Suprapubic skin (tissue), 4 donors: ENCODE measurements at places on chromosomes 5 and 9. TPM values are rescaled to one million over a fixed set of nuclear protein-coding genes. Genes with fewer than 3 reads are reported as not detected.

DNA sequence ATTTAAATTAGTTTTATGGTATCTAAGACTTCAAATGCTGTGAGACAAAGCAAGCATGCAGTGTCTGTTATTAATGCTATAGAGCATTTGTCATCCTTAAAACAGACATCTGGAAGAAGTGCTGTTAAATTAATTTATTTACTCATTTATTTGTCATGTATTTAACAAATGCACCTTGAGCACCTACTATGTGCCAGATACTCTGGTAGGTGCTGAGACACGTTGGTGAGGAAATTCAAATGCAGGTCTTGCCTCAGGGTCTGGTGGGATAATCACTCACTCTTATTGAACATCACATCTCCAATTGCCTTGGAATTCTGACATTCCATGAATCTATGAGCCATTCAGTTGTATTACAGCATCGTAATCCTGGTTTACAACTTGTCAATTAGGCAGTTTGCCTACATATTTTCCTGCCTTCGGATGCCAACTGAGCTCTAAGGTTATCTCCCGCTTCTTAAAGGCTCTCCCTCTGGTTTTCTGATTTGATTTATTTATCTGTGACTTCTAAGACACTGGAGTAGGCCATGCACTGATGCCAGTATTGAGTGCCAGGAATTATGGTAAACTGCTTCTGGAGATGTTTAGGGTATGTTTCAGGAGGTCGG lies 56.0 kb upstream of the RPS23 start:
- DNase-seq = no peak

The CDC25C gene
- total RNA-seq = 1.5 TPM

- DNase-seq = no peak
These were observed 24.4 kb downstream of the RNF145 start for GRCh38 chr5:159184858-159185381.

GRCh38 chr5:72244862-72245371 lies 75.1 kb downstream of the MRPS27 start:
- no peak for DNase-seq

The ASPN gene
- 7.0 TPM for total RNA-seq

GRCh38 chr9:68969538-68969937 lies 44.4 kb downstream of the PRKACG start:
- no peak for DNase-seq

The ADAMTS19 gene
- total RNA-seq = not detected

GRCh38 chr9:36187414-36187813 lies 3.3 kb upstream of the CLTA start:
- no peak for DNase-seq

The TMED7 gene
- 71.7 TPM for total RNA-seq

DNA sequence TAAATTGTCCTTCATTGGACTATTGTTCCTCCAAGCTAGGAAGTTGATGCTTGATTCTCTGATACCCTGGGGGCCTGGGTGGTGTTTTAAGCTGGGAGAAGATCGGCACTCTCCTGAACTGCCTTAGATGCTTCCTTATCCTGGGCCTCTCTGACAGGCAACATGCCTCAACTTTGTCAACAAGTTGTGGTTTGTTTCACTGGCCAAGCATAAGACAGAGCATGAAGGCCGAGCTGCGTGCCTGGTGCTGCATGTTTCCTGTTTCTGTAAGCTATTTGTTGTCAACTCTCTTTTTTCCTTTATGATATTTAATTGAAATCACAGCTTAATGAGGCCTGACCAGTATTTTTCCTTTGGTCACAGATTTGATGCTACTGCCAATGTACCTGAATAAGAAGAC lies 187.6 kb upstream of the TNC start:
- no peak for DNase-seq

DNA sequence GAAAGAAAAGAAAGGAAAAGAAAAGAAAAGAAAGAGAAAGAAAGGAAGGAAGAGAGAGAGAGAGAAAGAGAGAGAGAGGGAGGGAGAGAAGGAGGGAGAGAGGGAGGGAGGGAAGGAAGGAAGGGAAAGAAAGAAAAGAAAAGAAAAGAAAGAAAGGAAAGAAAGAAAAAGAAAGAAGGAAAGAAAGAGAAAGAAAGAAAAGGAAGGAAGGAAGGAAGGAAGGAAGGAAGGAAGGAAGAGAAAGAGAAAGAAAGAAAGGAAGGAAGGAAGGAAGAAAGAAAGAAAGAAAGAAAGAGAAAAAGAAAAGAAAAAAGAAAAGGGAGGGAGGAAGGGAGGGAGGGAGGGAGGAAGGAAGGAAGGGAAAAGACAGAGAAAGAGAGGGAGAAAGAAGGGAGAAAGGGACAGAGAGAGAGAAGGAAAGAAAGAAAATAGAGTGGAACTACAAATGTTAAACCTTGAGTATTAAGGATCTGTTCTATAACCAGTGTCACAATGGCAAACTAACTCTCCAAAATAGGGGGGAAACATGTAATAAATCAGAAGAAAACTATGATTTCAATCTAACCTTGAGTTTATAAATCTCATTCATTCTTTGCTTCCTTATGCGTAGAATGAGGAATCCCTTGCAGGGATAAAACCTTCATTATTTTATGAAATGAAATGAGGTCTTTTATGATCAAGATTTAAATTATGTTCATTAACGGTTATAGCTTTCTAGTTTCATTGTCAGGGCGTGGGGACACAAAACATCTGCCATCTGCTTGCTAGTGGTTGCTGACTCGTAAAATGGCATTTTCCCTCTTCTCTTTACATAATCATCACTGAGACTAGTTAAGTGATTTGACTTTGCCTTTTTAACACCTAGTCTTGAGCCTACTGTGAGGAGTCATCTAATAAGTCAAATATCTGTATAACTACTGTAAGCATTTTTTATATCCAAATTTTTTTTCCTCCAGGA lies 40.7 kb upstream of the RAD23B start:
- DNase-seq = no peak

The MCCC2 gene
- total RNA-seq = 38.3 TPM

GRCh38 chr5:9473624-9474023 lies 72.3 kb downstream of the SEMA5A start:
- no peak for DNase-seq

The SPATA31A3 gene
- not detected for total RNA-seq

GRCh38 chr9:35658137-35658967 lies at the start of gene CCDC107:
TSS of gene CCDC107 (plus strand) at chr9:35658292. CDS start at chr9:35658380, 88 bp downstream.
- peak; percentile 91 for DNase-seq

DNA sequence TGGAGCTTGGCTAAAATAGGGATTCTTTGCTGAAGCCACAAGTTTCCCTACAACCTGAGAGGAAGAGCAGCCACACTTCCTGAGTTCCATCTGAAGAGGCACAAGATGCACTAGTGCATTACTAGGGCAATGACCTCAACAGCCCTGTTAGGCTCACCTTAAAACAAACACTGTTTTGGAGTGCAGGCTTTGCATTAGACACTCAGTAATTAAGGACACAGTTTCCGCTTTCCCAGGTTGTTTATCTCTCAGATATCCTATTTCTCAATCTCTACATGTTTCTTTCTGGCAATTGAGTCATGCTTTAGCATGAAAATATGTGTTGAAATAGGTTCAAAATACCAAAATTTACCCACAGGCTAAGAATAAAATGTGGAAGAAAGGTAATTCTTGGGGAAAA lies 34.2 kb downstream of the EMB start:
- DNase-seq = no peak

DNA sequence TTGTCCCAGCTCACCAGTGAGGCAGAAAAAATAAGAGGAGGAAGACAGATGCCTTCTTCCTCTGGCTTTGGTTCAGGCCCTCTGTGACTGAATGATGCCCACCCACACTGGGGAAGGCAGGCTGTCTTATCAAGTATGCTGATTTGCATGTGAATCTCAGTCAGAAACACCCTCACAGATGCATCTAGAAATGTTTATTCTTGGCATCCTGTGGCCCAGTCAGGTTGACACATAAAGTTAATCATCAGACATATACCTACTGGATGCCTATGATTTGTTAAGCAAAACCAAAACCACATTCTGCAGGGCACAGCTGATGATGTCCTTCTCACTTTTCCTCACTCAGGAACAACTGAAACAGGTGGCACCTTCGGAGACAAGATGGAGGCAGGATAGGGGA lies 243.4 kb upstream of the KCNN2 start:
- no peak for DNase-seq

DNA sequence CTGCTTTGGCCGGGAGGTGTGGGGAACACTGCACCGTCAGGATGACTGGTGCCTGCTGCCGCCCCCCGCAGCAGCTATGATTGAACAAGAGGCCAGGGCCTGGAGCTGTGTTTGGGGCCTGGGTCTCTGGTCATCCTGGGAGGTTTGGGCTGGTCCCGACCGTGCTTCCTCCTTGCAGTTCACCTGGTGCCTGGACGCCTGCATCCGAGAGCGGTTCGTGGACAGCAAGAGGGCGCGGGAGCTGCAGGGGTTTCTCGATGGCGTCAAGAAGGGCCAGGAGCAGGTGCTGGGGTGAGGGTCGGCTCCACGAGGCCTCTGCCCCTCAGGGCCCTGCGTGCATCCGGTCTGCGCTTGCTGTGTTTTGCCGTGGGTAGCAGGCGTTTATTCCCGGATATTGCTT lies 8.9 kb downstream of the NELFB start:
- no peak for DNase-seq

GRCh38 chr9:7401116-7401515 lies 398.5 kb downstream of the DMAC1 start:
- no peak for DNase-seq

The PLAC8L1 gene
- total RNA-seq = not detected

The STPG3 gene
- total RNA-seq = not detected

DNA sequence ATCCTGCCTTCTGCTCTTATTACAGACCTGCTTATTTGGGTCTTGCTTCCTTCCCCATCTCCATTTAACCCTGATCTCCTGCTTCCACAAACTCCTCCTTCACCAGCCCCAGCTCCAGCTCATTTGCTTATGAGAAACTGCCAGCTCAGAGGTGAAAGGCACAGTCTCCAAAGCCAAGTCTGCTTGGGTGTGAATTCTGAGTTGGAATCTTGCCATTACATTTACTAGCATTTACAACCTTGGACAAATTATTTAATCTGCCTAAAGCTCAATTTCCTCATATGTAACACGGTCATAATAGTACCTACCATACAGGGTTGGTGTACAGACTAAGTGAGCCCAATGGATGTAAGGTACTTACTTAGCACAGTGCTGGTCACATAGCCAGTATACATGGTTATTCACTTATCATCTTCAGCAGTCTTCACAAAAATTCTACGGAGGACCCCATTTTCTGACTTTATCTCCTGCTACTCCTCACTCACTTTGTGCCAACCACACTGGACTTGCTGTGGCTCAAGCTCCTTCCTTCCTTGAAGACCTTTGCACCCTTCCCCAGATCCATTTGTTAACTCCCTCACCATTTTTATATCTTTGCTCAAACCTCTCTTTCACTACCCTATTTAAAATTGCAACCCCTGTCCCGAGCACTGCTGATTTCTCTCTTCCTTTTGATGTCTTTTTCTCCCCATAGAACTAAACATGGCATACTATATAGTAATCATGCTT lies 86.2 kb downstream of the DOCK2 start:
- no peak for DNase-seq

DNA sequence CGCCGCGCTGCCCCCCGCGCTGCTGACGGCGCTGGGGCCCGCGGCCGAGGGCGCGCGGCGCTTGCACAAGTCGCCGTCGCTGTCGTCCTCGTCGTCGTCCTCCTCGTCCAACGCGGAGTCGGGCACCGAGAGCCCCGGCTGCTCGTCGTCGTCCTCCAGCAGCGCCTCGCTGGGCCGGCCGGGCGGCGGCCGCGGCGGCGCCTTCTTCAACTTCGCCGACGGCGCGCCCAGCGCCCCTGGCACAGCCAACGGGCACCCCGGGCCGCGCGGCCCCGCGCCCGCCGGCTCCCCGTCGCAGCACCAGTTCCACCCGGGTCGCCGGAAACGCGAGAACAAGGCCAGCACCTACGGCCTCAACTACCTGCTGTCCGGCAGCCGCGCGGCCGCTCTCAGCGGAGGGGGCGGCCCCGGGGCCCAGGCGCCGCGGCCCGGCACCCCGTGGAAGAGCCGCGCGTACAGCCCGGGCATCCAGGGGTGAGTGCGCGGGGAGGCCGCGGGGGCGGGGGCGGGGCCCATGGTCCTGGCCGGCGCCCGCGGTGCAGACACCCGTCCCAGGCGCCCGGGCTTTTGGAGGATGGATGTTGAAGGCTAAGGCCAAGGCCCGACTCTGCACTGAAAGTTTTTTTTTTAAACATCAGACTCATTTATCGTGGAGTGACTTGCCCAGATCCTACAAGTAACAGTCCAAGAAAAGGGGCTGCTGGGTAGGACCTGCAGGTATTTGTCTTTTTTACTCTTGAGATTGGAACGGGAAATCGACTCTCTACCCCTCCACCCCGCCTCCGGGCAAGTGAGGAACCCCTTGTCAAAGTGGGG lies 1.2 kb downstream of the TENT4A start:
- DNase-seq = no peak

DNA sequence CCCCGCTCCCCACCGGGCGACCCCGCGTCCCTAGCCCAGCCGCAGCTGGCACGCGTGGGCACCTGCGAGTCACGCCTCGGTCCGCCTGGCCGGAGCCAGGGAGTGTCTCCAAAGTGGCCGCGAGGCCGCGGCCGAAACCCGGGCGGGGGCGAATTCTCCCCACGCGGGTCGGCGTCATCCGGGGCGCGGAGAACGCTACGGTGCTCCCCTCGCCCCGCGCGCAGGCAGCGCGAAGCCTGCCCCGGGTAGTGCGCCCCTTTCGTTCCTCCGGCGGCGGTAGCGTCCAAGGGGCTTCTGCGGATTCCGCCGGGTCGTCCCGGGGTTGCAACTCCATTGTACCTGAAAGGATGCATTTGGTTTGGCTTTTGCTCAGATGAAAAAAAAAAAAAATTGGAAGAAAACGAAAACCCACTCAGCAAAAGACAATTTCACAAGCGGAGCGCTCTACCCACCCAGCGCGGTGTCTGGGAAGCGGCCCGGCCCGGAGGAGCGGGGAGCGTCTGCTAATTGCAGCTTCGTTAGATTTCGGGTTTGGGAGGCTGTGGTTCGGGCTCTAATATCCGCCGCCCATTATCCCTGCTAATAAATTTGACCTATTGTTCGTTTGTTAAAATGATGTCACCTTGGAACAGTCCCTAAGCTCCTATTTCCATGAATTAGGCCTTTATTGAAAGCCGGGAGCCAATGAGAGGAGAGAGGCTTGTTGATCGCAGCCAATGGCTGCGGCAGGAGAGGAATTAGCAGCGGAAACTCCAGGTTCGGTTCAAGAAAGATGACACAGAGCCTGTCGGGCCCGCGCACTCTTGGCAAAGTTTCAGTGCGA lies at the start of gene TLX3:
TSS of gene TLX3 (plus strand) at position 796 of the 823 bp plus-strand sequence. CDS start 118 bp downstream, outside the sequence.
- DNase-seq = no peak

DNA sequence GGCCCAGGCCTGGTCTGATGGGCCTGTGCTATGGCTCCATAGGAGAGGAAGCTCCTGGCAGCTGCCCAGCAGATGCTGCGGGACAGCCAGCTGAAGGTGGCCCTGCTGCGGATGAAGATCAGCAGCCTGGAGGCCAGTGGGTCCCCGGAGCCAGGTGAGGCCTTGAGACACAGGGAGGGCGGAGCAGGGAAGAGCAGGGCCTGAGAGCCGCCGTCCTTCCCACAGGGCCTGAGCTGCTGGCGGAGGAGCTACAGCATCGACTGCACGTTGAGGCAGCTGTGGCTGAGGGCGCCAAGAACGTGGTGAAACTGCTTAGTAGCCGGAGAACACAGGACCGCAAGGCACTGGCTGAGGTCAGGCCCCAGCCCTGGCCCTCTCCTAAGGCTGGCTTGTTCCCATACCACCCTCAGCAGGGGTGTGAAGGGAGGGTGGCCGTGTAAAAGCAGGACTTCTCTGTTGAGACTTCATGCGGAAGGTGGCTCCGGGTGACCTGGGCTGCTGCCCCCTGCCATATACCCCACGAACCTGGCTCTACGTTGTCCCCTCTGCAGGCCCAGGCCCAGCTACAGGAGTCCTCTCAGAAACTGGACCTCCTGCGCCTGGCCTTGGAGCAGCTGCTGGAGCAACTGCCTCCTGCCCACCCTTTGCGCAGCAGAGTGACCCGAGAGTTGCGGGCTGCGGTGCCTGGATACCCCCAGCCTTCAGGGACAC lies 4.5 kb downstream of the PKN3 start:
- peak; percentile 72 for DNase-seq

The TLX3 gene
- not detected for total RNA-seq

The C9 gene
- 5.6 TPM for total RNA-seq
